ENCODE measurements at places on chromosomes 11 and 22.
A peak's percentile ranks its signal among the peaks of the same experiment; 100 is the strongest.

GRCh38 chr11:104484804-104485554 is 321.0 kb upstream of the PDGFD start:
- no peak for DNase-seq

DNA sequence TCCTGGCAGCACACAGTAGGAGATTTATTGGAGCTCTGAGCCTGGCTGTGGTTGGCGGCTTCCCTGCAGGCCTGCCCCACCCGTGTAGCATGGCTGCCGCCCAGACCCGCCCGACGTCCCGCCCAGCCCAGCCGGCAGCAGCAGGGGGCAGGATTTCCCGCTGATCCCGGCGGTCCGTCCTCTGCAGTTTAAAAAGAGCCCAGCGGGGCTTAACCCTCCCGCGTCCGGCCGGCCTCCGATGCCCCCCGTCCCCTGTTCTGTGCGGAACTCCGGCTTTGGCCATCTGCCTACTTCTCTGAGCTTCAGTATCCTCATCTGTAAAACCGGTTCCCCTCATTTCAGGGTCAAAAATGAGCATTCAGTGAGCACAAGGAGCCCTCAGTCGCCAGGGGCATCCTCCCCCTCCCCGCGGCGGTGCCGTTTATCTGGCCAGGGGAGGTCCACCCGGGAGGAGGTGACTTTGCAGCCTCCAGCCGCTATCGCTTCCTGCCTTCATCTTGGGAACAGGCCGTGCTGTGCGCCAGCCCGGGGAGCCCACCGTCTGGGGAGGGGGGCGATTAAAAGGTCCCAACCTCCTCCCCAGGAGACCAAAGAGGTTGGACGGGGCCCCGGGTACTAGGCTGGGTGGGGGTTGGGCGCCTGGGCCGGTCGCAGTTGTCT is at the start of gene GAS2L1:
TSS of gene GAS2L1 (plus strand) at position 476 of the 660 bp plus-strand sequence. CDS start 1,456 bp downstream, outside the sequence.
- DNase-seq, result peak; percentile 50

- DNase-seq, result peak; percentile 27
Measured at GRCh38 chr11:3840004-3840869, 522 bp downstream of the RHOG start.

DNA sequence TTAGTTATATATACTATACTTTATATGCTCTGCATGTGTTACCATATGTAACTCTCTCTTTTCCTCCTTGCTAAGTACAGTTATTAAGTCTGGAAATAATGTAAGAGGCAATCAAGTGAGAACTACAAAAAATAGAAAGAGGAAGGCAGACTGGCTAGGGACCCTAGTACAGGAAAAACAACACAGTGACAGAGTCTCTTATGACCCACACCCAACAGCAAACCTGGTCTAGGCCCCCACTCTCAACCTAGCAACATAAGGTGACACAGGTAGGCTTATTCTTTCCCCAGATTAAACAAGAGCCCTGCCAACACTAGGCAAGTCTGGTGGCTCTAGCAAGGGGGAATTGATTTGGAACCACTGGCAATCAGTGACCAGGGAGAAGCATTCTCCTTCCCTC is 116.1 kb downstream of the CYP2R1 start:
- no peak for DNase-seq

DNA sequence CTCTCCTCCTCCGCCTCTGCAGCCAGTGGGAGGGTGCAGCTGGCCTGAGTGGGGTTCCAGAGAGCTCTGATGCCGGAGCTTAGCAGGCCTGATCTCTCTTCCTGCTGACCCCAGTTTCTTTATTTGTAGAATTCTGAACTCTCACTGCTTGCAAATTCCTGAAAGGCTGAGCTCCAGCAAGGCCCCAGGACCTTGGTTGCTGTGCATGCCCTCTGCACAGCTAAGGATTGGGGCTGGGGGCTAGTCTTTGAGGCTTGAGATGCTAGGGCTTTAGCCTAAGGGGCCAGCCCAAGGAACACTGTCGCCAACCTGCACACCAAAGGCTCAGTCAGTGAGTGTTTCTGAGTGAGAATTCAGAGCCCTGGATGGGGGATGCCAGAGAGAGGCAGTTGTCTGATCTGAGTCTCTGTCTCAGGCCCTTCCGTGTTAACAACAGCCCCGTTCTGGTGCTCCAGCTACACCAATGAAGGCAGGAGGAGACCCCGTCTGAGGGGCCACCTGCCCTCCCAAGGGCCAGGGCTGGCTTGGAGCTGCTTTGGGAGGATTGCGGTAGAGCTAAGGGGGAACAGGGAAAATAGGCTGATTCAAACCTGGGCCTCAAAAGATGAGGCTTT is 106.0 kb upstream of the LMO1 start:
- no peak for DNase-seq

DNA sequence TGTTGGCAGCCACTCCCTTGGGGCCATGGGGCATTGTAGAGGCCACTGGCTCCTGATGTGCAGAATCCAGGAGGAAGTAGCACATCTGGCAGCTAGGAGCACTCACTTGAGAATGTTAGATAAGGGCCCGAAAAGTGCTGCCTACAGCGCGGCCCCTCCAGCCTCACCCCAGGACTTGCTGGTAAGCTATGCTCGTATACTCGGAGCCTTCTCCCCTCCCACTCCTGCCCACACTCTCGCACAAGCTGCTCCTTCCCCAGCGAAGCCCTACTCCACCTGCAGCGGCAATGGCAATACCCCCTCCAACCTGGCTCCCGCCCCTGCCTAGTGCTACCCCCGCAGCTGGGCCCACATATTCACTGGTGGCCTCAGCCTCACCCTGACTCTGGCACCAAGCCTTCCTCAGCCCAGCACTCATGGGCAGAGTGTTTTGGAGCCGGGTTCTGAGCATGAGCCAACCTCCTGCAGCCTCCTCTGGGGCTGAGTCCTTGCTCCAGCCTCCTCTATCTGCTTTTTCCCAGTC is 47.7 kb downstream of the PDE2A start:
- no peak for DNase-seq

DNA sequence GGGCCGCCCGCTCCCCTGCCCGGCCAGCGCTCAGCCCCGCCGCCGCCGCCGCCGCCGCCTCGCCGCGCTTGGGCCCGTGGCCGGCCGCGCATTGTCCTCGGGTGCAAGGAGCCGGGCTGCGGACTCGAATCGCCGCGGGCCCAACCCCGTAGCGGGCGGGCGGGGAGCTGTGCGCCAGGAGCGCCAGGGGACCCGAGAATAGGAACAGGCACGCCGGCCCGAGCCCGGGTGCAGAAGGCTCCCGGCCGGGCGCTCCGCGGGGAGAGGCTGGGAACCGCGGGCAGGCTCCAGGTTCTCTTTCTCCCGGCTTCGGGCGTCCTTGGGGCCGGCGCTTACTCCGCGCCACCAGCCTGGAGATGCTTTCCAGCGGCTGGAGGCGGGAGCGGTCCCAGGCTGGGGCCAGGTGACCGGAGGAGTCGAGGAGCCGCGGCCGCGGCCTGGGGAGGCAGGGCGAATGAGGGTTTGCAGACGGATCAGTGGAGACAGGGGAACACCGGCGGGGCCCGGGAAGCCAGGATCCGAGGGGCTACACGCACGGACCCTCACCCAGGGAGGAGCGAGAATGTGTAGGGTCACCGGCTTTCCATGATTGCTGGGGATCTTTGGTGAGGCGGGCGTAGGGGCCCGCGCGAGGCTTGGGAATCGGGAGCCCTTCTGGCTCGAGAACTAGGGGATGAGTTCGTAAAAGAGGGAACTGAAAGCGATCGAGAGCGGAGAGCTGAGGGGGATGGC is 726 bp downstream of the PKNOX2 start:
- no peak for DNase-seq

DNA sequence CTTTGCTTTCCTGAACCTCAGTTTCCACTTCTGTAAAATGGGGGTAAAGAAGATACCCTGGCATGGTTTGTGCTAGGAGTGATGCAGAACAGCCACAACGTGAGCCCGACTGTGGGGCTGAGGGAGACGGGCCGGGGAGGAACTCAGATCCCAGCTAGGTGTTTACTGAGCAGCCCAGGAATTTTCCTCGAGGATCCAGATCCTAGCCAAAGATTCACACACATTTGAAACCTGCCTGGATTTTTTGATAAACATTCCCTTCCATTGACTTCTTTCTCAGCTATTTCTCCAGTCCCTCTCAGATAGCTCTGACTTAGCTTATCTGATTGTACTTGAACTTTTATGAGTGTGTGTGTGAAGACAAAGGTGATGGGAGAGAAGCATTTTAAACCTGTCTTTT is 98.0 kb downstream of the KIAA1671 start:
- DNase-seq, result no peak

GRCh38 chr11:72363112-72363511 is 71.2 kb downstream of the CLPB start:
- DNase-seq, result no peak

GRCh38 chr22:20949698-20950183 is 17.3 kb upstream of the AIFM3 start:
- no peak for DNase-seq

DNA sequence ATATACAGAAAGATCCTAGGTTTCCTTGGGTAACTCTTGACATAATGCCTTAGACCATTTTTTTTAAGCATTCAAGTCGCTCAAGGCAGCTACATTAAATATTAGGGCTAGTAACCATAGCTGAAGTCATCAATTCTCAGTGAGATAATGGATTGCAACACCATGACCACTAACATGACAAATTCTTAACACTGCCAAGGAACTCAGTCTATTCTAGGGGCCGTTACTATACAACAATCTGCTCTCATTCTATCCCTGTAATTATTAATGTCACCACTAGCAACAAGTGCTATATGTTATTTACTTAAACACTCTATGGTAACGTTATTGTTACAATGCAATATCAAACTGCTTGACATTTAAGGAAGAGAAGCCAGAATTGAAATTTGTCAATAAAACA is 3.2 kb upstream of the STK33 start:
- no peak for DNase-seq

DNA sequence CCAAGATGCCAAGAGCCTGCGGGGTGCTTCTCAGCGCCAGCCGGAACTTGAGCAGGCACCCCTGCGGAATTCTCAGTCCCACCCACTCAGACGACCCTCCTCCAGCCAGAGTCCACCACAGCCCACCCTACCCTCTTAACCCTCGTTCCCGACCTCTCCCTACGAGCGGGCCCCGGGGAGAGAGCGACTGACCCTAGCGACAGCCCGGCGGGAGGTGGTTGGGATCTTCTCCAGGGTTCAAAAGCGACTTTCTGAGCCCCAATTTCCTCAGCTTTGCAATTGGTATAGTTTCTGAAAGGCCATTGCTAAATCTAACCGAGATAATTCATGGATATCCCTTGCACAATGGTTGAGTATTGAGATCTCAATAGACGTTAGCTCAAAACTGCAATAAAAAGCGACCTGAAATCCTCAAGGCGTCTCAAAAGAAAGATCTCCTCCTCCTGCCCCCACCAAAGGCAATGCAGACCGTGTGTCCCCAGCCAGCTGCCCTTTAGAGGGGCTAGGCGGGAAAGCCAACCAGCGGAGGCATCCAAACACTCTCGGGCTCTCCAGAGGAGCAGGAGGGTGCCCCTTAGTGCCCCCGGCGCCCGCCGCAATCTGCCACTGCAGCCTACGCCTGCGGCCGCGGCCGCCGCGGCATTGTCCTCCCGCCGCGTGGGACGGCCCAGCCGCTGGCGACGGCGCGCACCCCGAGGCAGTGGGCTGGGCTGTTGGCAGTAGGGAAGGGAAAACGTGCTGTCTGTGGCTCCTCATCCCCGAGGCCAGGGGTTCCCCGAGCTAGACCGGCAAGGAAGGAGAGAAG is 1.5 kb upstream of the SLC6A5 start:
- DNase-seq, result no peak

DNA sequence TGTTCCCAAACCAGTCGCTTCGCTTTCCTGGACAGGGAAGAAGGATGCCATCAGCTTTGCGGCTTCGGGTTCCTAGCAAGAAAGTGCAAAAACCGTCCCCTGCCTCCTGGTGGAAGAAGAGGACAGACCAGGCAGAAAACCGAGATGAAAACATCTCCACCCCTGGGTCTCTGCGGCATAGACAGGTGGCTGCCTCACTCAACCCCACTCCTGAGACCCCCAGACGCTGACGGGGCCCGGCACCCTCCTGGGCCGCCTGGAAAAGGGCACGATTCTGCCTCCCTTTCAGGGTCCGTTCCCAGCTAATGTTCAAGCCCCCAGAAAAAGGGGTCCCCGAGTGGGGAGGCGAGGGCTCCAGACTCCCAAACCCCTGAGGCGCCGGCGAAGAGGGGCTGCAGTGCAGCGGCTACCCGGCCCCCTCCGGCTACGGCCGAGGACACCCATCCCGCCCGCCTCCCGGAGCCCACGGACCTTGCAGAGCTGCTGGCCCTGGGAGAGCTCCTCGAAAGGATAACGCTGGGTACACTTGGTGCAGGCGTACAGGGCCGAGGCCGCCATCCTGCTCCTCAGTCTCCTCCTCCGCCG is 569 bp downstream of the FAM76B start:
- DNase-seq, result peak; percentile 19

- no peak for DNase-seq
Measured at GRCh38 chr11:35147235-35147634, 8.3 kb downstream of the CD44 start.

- peak; percentile 88 for DNase-seq
Measured at GRCh38 chr11:34052036-34052607, 591 bp downstream of the CAPRIN1 start.

GRCh38 chr22:50570861-50571260 is 7.4 kb downstream of the CPT1B start:
- no peak for DNase-seq

DNA sequence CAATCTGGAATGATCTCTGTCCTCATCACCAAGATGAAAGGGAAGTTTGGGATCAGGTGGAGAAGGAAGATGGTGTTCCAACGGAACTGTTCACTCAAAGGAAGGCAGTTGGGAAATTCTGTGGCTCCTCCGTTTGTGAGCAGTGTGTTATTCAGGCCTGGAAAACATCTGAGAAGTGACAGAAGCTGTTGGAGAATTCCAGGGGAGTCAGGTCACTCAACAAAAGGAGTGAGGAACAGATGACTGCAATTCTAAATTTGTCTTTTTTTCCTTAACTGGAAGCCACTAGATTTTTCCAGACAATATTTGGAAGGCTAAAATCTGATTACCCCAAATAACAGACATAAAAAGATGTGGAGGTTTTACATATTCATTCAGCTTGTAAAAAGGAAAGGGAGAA is 107.8 kb downstream of the CD44 start:
- no peak for DNase-seq

DNA sequence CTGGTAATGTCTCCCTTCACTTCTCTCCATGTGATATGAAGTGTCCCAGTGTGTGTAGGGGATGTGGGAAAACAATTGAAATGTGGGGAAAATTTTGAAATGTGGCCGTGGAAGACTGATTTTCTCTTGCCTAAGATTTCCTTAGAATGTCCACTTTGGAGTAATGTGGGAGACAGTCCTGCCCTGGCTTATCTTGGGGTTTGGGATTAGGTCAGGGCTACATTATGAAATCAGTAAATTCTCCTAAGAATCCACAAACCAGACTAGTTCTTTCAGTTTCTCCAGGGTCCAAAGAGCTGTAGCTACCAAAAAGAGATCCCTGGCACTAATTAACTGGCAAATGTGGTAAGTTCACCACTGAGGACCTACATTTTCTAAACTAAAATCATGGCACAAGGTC is 22.8 kb downstream of the YPEL4 start:
- no peak for DNase-seq

DNA sequence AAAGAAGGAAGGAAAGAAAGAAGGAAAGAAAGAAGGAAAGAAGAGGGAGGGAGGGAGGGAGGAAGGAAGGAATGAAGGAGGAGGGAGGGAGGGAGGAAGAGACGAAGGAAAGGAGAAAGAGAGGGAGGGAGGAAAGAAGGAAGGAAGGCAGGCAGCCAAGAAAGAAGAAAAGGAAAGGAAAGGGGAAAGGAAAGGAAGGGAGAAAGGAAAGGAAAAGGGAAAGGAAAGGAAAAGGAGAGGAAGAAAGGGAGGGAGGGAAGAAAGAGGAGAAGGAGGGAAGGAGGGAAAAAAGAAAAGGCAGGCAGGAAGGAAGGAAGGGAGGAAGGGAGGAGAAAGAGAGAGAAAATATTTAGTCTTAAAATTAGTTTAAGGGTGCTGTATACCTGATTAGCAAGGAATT is 704.1 kb downstream of the LUZP2 start:
- DNase-seq, result no peak

GRCh38 chr11:84870486-84870885 is 756.7 kb downstream of the DLG2 start:
- no peak for DNase-seq

Measured in CD4-positive, alpha-beta T cell treated with Interferon gamma for 1 hour (primary cell).